Stimulated activated CD8-positive, alpha-beta memory T cell treated with anti-CD3 and anti-CD28 coated beads, Interleukin-4, amount 100 ng/mL, for 1 hour (primary cell): ENCODE measurements at places on chromosomes 2 and 18.

- DNase-seq: no peak
Observed at GRCh38 chr2:168538534-168538933, 82.5 kb downstream of the CERS6 start.

GRCh38 chr18:79963658-79964329 is 649 bp upstream of the HSBP1L1 start:
- DNase-seq: no peak

- no peak for DNase-seq
Observed at GRCh38 chr18:421247-422155, 79.0 kb downstream of the COLEC12 start.

DNA sequence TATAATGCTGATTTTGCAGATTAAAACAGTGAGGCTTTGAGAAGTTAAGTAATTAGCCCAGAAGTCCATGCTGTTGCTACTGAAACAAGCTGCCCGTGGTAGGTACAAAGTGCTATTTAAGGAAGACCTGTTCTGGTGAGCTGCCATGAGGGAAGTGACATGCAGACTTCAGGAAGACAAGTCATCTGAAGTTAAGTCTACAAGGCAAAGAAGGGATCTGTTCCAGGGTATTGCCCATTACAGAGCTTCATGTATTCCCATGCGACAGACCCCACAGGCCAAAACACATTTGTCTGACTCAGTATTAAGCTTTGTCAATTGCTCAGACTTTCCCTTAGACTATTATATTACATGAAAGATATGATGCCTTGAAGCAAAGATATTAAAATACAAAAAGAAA is 520.8 kb downstream of the FBXO15 start:
- DNase-seq: no peak

DNA sequence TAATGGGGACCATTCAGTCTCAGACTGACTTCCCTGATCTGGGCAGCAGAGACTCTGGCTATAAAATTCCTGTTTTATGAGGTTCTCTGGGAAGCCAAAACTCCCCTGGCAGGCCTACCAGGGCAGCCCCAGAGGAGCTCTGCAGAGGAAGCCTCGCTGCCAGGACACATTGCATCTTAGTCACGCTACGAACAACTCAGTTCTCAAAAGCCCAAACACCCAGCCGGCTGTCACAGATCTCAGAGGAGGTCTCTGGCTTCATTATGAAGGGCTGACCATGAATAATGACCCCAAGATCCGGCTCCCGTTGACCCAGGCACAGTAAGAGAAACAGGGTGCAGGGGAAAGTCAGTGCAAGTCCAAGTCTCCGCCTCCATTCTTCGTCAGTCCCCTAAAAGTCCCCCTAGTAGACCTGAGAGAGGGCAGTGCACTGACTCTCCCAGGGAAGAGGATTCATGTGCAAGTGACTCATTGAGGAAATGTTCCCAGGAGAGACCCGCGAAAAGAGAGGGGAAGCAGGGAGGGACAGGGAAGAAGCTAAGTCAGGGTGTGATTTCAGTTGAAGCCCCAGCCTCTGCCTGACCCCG is 212.3 kb downstream of the CYP26B1 start:
- no peak for DNase-seq

DNA sequence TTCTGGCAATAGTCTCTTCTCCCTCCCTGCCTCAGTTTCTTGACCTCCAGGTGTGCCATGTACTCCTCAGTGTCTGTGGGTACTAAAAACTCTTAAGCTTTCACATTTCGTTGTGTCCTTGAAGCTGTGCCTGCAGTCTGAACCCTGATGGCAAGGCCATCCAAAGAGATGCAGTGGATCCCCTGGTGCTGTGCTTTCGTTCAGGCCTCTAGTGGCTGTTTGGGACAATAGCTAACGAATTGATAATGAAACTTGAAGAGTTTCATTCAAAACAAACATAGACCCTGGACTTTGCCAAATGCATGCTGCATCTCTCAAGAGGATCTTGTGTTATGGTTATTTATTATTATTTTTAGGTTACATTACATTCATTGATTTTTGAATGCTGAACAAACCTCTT is 523.1 kb upstream of the FSIP2 start:
- no peak for DNase-seq
